ENCODE measurements at places on chromosomes 6 and 20.

DNA sequence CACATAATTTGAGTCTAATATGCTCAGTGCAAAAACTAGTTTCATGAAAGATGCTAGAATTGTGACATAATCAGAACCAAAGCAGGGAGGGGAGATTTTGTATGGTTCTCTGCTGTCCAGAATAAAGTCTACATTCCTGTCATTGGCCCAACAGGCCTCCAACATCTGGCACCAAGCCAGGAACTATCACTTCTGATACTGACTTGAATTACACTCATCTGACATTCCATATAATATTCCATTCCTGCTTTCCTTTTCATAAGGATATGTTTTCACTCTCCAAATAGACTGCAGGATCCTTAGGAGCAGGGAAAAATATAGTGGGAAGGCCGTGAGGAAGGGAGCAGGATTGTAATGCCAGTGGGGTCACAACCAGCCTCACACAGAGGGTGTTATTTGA, 84.6 kb upstream of the BTN3A2 start:
- DNase-seq: no peak

GRCh38 chr6:22025468-22026163, 271.2 kb downstream of the PRL start:
- peak; percentile 41 for DNase-seq

GRCh38 chr6:7215131-7215530, 97.9 kb downstream of the SSR1 start:
- DNase-seq: no peak

DNA sequence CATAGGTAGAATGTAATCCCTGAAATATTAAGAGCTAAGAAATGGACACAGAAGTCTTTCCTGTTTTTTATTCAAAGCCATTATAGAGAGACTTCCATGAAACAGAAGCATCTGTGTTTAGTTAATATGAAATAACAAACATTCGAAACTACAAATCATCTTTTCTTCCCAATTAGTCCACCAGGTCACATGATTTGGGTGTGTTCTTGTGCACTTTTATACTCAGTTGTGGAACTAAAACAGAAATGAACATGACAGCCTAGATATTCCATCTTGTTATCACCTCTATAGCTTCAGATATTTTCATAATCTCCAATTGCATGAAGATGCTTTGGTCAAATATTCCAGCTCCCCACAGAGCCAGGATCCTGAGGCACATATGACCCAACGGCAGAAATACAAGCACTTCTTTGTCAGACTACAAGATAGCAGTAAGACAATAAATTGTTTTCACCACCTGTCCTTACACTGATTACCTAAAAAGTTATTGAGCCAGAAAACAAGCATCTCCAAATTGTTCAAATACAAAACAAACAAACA, 116.8 kb upstream of the BEND6 start:
- DNase-seq: no peak

DNA sequence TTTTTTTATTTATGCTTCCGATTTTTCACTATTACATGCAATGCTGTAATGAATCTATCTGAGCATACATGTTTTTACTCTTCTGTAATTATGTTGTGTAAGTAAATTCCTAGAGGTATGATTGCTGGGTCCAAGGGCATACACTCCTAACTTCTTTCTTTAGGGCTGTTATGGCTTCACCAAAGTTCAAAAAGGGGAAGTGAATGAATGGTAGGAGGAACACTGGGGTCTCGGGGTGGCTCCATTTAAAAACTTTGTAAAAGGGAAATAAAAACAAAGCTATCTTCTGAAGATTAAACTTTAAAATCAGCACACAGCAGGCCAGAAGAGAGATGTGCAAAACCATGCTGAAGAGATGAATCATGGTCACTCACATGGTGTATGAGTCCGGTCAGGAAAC, 289.1 kb upstream of the SUPT3H start:
- DNase-seq: no peak

DNA sequence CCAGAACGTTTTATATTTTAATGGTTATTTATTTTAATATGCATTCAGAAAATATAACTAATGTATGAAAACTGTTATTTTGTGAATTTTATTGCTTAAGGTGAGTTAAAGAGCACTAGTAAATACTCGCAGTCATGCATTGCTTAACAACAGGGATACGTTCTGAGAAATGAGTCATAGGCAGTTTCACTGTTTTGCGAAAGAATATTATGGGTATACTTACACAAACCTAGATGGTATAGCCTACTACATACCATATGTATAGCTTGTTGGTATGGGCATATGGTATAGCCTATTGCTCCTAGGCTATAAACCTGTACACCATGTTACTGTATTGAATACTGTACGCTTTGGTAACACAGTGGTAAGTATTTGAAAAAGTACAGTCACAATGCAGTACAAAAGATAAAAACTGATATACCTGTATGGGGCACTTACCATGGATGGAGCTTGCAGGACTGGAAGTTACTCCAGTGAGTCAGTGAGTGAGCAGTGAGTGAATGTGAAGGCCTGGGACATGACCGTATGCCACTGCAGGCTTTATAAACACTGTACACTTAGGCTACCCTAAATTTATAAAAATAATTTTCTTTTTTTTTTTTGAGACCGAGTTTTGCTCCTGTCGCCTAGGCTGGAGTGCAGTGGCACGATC, 38.5 kb downstream of the ARFGEF2 start:
- DNase-seq: no peak

- DNase-seq: no peak
Observed at GRCh38 chr6:148701375-148701774, 45.5 kb upstream of the UST start.

GRCh38 chr20:35478804-35479472, 23.5 kb downstream of the CEP250 start:
- DNase-seq: no peak

DNA sequence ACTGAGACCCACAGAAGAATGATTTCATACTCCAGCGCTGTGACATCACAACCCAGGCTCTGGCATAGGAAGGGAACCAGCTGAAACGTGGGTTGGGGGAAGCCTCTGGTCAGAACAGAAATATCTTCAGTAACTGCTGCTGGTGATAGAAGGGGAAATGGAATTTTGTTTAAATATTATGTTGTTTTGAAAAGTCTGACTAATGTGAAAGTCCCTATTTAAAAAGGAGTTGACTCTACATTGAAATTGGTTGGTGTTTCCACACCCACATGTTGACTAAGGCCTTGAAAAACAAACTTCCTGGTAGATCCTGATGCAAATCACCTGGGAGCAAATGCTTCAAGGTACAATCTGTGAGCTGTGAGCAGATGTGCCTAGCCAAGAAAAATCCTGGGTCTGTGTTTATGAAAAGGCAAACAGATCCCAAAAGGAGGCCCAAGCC, 24.5 kb upstream of the TCP11 start:
- no peak for DNase-seq

DNA sequence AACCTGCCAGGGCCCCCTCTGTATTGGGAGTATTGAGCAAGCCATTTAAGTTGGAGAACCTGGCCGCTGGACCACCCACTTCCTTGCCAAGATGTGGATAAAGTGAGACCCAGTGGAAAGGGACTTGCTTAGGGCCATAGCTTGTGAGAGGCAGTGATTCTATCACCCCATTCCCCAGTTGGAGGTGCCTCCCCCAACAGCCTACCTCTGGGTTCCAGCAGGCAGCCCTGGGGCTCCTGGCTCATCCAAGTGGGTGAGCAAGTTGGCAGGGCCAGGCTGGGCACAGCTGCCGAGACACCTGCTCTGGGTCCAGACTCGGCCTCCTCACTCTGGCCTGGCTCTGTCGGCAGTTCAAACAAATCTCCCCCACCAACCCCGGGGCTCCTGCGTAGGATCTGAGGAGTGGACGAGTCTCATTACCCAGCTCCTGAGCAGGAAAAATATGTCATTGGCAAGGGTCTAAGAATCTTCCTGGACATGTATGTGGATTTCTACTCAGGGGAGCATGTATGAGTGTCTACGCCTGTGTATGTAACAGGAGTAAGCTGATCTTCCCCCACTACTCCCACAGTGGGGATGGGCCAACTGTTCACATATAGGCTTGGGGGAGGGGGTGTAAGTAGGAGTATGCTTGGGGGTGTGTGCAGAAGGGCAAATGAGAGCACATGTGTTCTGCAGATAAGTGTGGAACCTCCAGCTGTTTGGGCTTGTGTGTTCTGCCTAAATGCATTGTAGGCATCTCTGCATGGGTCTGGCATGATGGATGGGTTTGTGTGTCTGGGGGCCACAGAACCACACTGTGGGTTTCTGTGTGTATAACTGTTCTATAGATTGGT, 1.9 kb downstream of the ID1 start:
- no peak for DNase-seq

DNA sequence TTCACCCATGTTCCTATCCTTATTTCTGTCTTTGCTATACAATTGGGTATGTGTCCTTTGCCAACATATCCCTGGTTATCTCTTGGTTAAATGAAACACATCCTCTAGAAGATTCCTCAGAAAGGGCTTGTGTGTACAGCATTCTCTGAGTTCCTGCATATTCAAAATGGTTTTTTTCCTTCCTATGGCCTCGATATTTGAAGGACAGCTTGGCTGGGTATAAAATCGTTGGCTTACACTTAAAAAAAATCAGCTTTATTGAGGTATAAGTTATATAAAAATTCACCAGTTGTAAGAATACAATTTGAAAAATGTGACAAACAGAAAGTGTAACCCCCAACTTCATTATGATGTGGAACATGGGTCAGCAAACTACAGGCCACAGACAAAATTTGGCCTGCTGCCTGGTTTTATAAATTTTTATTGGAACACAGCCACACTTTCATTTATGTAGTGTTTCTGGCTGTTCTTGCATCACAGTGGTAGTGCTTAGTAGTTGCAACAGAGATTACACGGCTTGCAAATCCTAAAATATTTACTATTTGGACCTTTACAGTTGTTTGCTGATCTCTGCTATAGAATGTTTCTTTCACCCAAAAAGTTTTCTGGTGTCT, 16.7 kb downstream of the PCMT1 start:
- no peak for DNase-seq

GRCh38 chr6:95636552-95637431, 59.5 kb downstream of the MANEA start:
- no peak for DNase-seq
